ENCODE measurements at places on chromosomes 7 and 10. TPM values are rescaled to one million over a fixed set of nuclear protein-coding genes. Genes with fewer than 3 reads are reported as not detected.

The ST8SIA6 gene
- 5.2 TPM for total RNA-seq

The CARD11 gene
- total RNA-seq, result 0.27 TPM

The TMEM273 gene
- total RNA-seq, result 2.8 TPM

DNA sequence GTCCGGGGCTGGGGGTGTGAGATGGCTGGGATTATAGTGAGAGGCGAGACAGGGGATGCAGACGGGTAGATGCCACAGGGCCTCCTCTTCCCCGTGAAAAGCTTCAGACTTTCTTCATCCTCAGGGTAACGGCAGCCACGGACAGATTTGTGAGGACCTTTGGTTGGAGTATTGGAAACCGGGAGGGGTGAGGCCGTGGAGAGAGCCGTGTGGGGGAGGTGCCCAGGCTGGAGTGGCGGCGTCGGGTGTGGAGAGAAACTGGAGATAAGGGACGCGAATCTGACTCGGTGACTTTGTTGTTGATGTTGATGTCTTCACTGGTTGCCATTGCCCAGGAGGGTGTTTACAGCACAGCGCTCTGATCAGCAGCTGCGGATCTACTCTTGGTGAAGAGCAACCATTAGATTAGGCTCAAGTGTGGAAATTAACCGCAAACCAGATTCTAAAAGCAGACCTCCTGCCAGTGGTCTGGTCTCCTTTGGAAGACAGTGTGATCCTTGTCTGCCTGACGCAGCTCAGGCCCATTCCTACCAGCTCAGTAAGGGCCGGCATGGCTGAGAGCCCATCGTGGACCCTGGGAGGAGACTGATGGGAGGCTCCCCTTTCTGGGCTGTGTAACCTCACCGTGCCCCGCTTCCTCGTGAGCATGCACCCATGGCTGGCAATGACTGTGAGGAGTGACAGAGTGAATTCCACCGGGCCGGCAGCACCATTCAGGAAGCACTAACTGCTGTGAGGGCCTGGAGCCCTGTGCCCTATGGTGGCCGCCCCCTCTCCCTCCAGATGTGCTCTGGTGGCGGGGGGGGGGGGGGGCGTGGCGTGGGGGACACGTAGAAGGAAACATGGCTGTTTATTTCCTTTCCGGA is 90.3 kb downstream of the INPP5A start:
- DNase-seq, result no peak

GRCh38 chr7:95316588-95316987 is 7.7 kb downstream of the PON1 start:
- DNase-seq, result no peak

- no peak for DNase-seq
Measured at GRCh38 chr7:23615331-23615730, 18.1 kb downstream of the CCDC126 start.

DNA sequence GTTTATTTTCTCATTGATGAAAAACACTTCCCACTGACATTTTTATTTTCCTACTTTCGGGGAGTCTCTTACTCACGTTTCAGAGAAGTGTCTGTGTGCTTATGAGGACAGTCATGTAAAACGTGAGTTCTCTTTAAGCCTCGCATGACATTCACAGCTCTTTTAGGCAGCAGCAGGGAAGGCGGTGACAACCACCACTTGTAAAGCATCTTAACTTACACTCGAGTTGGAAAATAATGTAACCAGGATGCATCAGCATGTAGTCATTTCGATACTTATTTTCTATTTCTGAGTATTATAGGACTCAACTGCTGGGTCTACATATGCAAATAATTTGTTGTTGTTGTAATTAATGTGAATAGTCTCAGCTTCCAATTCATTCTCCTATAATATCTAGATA is 153.6 kb downstream of the SEMA3D start:
- no peak for DNase-seq

DNA sequence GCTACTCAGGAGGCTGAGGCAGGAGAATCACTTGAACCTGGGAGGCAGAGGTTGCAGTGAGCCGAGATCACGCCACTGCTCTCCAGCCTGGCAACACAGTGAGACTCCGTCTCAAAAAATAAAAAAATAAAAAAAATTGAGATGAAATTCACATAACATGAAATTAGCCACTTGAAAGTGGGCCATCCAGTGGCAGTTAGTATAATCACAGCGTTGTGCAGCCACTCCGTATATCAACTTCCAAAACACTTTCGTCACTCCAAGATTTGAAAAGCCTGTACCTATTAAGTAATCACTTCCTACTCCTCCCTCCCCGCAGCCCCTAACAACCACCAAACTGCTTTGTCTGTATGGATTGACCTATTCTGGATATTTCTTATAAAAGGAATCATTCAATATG is 20.7 kb upstream of the CACUL1 start:
- no peak for DNase-seq

GRCh38 chr10:14397066-14397465 is 66.3 kb upstream of the FRMD4A start:
- DNase-seq, result no peak

DNA sequence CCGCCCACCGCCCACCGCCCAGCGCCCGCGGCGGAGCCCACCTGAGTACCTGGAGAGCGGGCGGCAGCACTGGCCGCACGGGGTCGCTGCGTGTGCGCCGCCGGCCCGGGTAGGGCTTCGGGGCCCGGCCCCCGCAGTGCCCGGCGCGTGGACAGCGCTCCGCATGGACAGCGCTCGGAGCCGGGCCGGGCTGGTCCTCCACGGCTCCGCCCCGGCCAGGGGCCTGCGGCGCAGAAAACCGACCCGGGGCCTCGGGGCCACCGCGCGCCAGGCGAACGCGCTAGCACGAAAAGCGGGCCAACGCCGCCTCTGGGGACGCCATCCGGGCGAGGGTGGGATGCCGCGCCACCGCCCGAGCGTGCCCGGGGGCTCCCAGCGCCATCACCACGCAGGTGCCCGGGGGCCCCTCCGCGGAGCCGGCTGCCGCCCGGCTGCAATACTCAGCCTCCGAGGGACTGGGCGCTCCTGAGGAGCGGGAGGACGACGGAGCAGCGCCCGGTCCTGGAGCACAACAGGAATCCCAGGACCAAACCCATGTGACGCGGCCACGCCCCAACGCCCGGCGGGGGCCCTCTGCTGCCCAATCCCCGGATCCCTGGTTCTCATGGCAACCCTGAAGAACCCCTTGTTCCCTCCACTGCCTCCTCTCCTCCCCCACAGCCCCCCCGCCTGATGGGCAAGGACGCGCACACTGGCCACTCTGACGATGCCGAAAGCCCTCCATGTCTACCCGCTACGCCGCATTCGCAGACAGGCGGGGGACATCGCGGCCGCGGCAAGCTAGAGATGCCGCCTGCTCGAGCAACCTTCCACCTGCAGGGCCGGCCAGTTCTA is at the start of gene GRB10:
Gene GRB10, minus strand, starts transcription at position 522 of the 834 bp plus-strand sequence. CDS start 50,574 bp downstream, outside the sequence.
- peak; percentile 87 for DNase-seq
